ELF-1 (cell line): ENCODE measurements at places on chromosomes 2 and 18.

DNA sequence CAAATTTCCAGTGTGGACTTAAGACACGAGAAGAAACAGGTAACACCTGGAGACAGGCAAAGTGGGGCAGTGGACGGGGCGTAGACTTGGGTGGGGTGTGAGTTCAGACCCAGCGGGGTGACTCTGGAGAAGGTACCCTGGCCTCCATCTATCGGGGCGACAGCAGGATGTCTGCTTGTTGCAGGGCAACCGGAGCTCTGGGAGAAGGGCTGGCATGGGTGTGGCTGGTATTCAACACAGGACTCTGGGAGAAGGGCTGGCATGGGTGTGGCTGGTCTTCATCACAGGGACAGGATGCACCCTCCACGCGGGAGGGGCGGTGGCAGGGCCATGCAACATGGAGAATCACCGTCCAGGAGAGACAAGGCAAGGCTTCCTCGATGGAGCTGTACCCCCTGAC, 198.5 kb downstream of the HDAC4 start:
- DNase-seq, result no peak

GRCh38 chr2:128276878-128277675, 41.6 kb downstream of the HS6ST1 start:
- DNase-seq, result no peak

DNA sequence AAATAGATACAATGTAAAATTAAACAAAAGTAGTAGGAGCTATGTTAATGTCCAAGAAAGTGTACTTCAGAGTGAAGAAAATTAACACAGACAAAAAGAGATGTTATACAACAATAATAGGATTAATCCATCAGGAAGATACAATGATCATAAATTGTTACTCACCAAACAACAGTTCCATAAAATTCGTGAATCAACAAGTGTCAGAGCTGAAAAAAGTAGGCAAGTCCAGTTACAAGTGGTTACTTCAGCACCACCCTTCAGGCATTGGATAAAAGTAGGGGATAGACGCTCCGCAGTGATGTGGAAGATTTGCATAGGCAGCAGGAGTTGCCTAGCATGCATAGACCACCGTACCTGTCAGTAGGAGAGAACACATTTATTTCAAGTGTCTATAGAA, 77.8 kb downstream of the ATP9B start:
- DNase-seq, result no peak

GRCh38 chr2:203934041-203934492, 2.5 kb upstream of the ICOS start:
- DNase-seq, result no peak

DNA sequence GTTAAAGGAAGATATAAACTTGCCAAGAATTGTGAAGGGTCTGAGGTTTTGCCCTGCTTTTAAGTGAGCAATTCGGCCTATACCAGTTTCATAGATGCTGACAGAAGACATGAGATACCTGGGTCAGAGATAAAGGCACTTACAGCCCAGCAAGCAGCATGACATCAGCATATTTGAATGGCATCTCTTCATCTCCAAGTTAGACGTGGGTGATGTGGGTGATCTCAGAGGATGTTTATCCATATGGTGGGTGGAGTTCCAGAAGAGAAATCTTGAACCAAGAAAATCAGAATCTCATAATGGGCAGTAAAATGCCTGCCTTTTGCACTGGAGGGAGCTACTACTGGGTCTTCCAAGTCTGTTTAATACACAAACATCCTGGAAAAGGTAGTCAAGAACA, 44.7 kb downstream of the GYPC start:
- no peak for DNase-seq

- no peak for DNase-seq
These were observed 256.4 kb downstream of the CDCA7 start for GRCh38 chr2:173611121-173611520.
